ENCODE measurements at places on chromosomes 7 and 10. TPM values are rescaled to one million over a fixed set of nuclear protein-coding genes. Genes with fewer than 3 reads are reported as not detected.

DNA sequence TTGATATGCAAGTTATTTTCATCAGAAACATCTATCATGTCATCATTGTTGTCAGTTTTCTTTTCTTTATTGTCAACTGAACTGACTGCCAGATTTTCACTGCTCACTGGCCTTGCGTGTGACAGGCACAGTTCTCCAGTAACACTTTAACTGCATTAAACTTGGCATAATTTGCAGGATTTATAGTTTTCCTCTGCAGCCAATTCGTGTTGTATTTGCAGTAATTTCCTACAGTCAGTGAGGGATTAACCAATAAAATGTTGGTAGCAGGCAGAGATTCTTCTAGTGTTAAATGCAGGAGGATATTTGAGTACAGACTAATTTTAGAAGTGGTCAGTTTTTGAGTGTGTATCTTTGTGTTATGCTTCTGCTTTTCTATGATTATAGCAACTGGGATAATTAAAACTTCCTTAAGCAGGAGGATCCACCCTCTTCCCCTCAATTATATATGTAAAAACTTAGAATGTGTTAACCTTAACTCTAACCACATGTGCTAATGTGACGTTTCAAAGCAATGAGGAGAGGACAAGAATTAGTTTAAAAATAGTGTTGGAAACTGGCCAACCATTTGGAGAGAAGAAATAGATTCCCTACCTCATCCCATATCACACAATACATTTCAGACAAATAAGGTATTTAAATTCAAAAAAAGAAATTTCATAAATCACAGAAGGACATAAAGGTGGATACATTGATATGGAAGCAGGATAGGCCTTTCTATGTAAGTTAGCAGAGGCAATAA lies 365.5 kb upstream of the BMPER start:
- peaks cover 4% of the 10 kb centered on the region for H3K4me1 ChIP-seq
- no peaks in the 10 kb centered on the region for H3K27me3 ChIP-seq
- H3K27ac ChIP-seq = no peak overlapping the region
- H3K36me3 ChIP-seq = peaks cover 27% of the 10 kb centered on the region
- H3K4me3 ChIP-seq = no peak overlapping the region

- DNase-seq = no peak
- no peak overlapping the region for H3K27ac ChIP-seq
- H3K4me3 ChIP-seq = no peak overlapping the region
- peaks cover 4% of the 10 kb centered on the region for H3K4me1 ChIP-seq
- no peaks in the 10 kb centered on the region for H3K27me3 ChIP-seq
- no peaks in the 10 kb centered on the region for H3K36me3 ChIP-seq
These were observed 31.3 kb upstream of the ZNRF2 start for GRCh38 chr7:30252885-30253795.

DNA sequence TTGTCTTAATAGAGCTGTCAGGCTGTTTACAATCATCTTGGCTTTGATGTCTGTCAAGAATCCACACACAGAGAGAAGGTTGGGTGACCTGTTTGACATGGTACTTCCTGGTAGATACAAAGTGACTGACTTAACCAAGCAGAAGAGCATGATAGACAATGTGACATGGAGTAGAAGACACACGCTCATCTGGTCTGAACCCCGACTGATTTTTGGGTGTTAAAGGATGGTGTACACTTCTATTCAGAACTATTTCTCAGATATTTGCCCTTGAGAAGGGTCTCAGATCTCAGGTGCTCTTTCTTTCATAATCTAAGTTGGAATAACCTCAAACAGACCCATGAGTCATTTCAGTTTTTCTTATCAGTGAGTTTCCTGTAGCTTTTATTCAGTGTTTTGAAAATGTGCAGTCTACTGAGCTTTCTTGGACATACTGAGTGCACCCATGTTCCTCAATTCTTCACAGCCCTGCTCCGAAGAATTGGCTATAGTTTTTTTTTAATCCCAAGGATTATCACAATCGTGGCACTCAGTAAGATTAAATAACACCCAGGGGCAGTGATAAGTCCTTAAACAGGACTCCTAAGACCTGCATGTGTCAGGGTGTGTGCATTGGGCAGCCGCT lies 46.4 kb upstream of the NXPH1 start:
- H3K4me3 ChIP-seq = no peak overlapping the region
- peaks cover 1% of the 10 kb centered on the region for H3K27me3 ChIP-seq
- H3K27ac ChIP-seq = no peak overlapping the region

DNA sequence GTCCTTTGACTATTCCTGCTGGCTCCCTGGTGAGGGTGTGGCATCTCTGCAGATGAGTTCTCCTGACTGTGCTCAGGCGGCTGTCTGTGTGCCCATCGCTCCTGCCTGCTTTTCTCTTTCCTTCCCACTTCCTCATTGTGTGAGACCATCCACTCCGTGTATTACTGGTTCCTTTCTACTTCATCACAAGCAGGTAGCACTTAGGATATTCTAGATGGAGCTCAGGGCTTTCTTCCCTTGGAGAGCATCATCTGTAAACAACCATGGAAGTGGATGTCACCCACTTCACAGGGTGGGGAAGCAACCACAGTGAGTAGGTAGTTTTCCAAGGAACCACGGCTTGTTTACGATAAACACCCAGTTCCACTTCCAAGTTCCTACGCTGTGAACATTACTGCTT lies 15.7 kb downstream of the DNAJB6 start:
- H3K27ac ChIP-seq = peak overlapping the region; percentile 53
- H3K4me1 ChIP-seq = peaks cover 50% of the 10 kb centered on the region
- DNase-seq = no peak
- H3K27me3 ChIP-seq = peaks cover 14% of the 10 kb centered on the region
- H3K4me3 ChIP-seq = no peak overlapping the region
- peaks cover 20% of the 10 kb centered on the region for H3K36me3 ChIP-seq

- H3K4me3 ChIP-seq = no peak overlapping the region
- H3K4me1 ChIP-seq = peaks cover 15% of the 10 kb centered on the region
- H3K36me3 ChIP-seq = peaks cover 3% of the 10 kb centered on the region
- peaks cover 4% of the 10 kb centered on the region for H3K27me3 ChIP-seq
- H3K27ac ChIP-seq = no peak overlapping the region
- DNase-seq = no peak
These were observed 142.7 kb downstream of the KMT2E start for GRCh38 chr7:105156731-105157130.

- peak; percentile 26 for DNase-seq
- H3K27ac ChIP-seq = no peak within 1 kb of the TSS
- peaks cover 3% of the 10 kb centered on the region for H3K4me1 ChIP-seq
- peak within 1 kb of the TSS; percentile 86 for H3K4me3 ChIP-seq
These were observed at the start of gene CNNM1 for GRCh38 chr10:99329304-99329553. TSS of gene CNNM1 (plus strand) at chr10:99329356. CDS start at chr10:99329388, 32 bp downstream.

- no peak overlapping the region for H3K4me3 ChIP-seq
- no peak overlapping the region for H3K27ac ChIP-seq
- DNase-seq = no peak
- H3K27me3 ChIP-seq = peaks cover 2% of the 10 kb centered on the region
These were observed 131.0 kb downstream of the CXCL12 start for GRCh38 chr10:44253769-44254462.

DNA sequence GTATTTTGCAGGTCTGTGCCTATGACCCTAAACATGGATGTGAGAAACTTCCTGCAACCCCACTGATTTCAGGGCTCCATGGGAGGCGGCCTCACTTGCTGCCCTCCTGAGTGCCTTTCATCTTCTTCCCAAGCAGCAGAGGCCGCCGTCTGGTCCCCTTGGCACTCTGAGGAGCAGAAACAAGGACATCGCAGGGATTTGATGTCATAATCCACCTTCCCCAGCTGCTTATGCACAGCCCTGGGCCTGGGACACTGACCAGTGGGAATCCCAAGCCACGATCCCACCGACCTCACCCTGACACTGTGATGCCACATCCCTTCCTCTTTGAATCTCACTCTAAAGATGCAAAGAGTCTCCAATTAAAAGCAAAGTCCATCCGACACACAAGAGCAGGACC lies 7.7 kb downstream of the CAMK2G start:
- H3K27ac ChIP-seq = peak overlapping the region; percentile 89
- DNase-seq = no peak
- H3K4me1 ChIP-seq = peaks cover 54% of the 10 kb centered on the region
- H3K36me3 ChIP-seq = peaks cover 21% of the 10 kb centered on the region
- H3K27me3 ChIP-seq = peaks cover 16% of the 10 kb centered on the region

GRCh38 chr7:133575726-133576440 lies 323.0 kb downstream of the EXOC4 start:
- DNase-seq = no peak
- no peak overlapping the region for H3K27ac ChIP-seq
- H3K4me3 ChIP-seq = no peak overlapping the region
- H3K36me3 ChIP-seq = no peaks in the 10 kb centered on the region

DNA sequence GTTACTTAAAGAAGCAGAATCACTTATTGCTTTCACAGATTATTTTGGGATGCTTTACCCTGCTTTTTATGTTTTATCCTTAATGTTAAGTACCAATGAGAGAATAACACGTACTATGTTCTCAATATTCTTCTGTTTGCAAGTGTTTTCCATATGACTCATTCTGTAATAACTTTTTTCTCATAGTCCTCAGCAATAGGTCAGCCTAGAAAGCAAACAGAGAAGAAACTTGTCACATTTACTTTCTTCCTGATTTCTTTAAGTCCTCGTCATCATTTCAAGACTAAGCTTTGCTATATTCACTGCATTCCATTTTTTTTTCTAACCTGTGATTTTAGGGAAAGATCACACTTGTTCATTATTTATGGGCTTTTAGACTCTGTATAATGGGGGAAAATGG lies 6.8 kb upstream of the AGR2 start:
- no peak overlapping the region for H3K4me3 ChIP-seq
- no peak for DNase-seq
- peaks cover 8% of the 10 kb centered on the region for H3K4me1 ChIP-seq
- H3K27ac ChIP-seq = no peak overlapping the region
- peaks cover 3% of the 10 kb centered on the region for H3K27me3 ChIP-seq

DNA sequence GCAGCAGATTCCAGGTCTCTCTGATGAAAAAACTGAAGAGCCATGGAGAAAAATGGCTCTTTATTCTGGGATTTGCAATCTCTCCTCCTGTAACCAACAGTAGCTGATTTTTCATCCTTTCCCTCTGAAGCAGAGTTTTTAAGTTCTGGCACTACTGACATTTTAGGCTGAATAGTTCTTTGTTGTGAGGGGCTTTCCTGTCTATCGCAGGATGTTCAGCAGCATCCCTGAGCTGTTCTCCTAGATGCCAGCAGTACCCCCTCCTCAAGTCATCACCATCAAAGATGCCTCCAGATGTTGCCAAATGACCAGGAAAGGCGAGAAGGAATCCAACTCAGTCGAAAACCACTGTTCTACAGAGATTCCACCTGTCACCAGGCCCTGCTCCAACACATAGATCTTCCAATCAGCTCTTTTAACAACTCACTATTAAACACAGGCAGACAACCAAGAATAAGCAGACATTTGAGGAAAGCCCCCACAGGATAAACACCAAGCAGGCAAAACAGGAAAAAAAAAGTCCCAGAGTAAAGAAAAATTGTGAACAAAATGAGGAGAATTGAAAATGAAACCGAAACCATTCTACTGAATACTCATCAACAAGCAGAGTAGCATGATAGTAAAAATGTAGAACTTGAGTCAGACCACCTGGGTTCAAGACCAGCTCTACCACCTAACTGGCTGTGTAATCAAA lies 124.8 kb downstream of the MPP7 start:
- DNase-seq = no peak
- H3K27ac ChIP-seq = no peak overlapping the region
- no peak overlapping the region for H3K4me3 ChIP-seq
- H3K27me3 ChIP-seq = peaks cover 1% of the 10 kb centered on the region

- no peaks in the 10 kb centered on the region for H3K36me3 ChIP-seq
- H3K27ac ChIP-seq = no peak overlapping the region
- peaks cover 10% of the 10 kb centered on the region for H3K4me1 ChIP-seq
- no peak for DNase-seq
- H3K4me3 ChIP-seq = no peak overlapping the region
These were observed 21.5 kb upstream of the CALD1 start for GRCh38 chr7:134757938-134758337.

DNA sequence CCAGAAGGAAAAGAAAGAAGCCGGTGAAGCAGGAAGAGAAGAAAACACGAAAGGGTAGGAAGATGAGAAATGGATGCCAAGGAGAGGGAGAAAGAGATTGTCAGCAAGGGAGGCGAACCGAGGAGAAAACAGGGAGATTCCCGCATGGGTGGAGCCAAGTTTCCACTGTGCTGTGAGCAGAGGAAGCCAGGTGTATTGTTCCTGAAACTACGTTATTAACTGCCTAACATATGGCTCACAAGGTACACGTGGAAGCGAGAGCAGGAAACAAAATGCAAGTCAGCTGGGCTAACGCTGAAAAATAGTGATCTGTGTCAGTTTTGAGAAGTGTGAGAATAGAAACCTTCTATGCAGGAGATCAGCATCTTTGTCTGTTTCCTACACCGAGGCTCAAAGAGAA lies 20.4 kb upstream of the HIPK2 start:
- no peak overlapping the region for H3K27ac ChIP-seq
- no peak overlapping the region for H3K4me3 ChIP-seq
- peaks cover 5% of the 10 kb centered on the region for H3K36me3 ChIP-seq
- H3K4me1 ChIP-seq = peaks cover 6% of the 10 kb centered on the region
- no peaks in the 10 kb centered on the region for H3K27me3 ChIP-seq

GRCh38 chr10:10807106-10807505 lies 210.6 kb upstream of the CELF2 start:
- no peaks in the 10 kb centered on the region for H3K4me1 ChIP-seq
- H3K27me3 ChIP-seq = peaks cover 1% of the 10 kb centered on the region
- DNase-seq = no peak
- H3K4me3 ChIP-seq = no peak overlapping the region
- H3K36me3 ChIP-seq = no peaks in the 10 kb centered on the region
- H3K27ac ChIP-seq = no peak overlapping the region

DNA sequence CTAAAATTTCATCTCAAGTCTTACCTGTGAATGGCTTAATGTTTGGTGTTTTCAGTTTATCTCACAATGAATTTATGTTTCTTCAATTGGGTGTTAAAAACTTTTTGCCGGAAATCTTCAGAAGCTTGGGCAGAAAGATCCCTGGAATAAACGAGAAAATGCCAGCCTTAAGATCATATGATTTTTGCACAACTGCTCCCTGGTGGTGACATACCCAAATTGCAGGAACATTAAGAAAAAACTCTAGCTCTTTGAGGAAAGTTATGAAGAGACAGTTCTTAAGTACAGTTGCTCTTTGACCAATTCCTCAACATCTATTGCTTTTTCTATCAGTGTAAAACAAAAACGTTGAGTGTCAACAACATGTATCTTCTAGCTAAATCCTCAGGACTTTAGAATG lies 48.2 kb upstream of the CREB5 start:
- no peak overlapping the region for H3K4me3 ChIP-seq
- DNase-seq = no peak
- no peak overlapping the region for H3K27ac ChIP-seq
- H3K36me3 ChIP-seq = no peaks in the 10 kb centered on the region
- H3K4me1 ChIP-seq = no peaks in the 10 kb centered on the region

ELOVL3 gene
- not detected for total RNA-seq

ADAMTS14 gene
- 1.1 TPM for total RNA-seq

HYAL4 gene
- total RNA-seq = 3.1 TPM

FAM131B gene
- total RNA-seq = 1.0 TPM

CLCN1 gene
- total RNA-seq = not detected

TET1 gene
- total RNA-seq = 20.3 TPM

AKR1C2 gene
- total RNA-seq = not detected

PRF1 gene
- total RNA-seq = not detected

OR13A1 gene
- total RNA-seq = not detected
